Mesothelial cell of epicardium (in vitro differentiated cells): ENCODE measurements at places on chromosomes 1 and 21. TPM values are rescaled to one million over a fixed set of nuclear protein-coding genes. Genes with fewer than 3 reads are reported as not detected.

KIFAP3 gene
- 28.6 to 31.4 TPM (median 29.9 TPM) in 3 replicates for total RNA-seq

HNRNPR gene
- total RNA-seq, result 199 to 205 TPM (median 203 TPM) in 3 replicates

NBPF3 gene
- total RNA-seq, result 17.3 to 18.6 TPM (median 17.5 TPM) in 3 replicates

SLC35F3 gene
- total RNA-seq, result 0.11 to 0.25 TPM in 2 of 3 replicates, not detected in the other

LINGO4 gene
- not detected in 3 replicates for total RNA-seq

ITLN1 gene
- 0.63 to 0.73 TPM in 2 of 3 replicates, not detected in the other for total RNA-seq
